ENCODE measurements at places on chromosomes 4 and X.

DNA sequence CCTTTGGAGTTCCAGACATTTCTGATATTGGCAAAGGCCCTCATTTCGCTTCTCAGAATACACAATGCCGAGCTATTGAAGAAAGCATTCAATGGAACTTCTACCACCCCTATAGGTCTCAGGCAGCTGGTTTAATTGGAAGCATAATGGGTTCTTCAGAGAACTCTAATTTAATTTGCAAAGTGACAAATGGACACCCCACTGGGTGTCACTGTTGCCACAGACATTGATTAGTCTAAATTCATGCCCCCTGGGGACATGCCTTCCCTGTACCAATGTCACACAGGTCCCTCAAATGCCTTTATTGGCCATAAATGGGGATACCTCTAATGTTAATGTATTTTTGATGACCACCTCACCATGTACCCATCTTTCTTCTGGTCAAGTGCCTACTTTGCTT lies 22.9 kb upstream of the TMEM255A start:
- no peak for DNase-seq
- no peak overlapping the region for H3K27ac ChIP-seq
- H3K36me3 ChIP-seq = no peaks in the 10 kb centered on the region

DNA sequence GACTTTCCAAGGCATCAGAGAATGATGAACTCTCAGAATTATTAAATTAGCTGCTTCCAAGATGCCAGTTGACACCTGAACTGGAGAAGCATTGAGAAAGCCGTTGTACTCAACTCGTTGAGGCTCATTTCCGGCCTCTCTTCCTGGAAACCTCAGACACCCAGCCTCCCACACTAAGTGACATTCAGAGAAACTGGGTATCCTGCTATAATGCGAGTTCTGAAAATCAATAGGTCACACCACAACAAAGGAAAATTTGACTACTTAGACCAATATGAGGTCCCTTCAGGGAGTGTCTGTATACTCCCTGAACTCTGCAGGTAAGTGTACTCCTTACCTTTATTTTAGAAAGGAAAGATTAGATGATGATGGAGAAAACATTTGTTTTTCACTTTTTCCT lies 51.2 kb downstream of the ENPEP start:
- DNase-seq = no peak
- no peak overlapping the region for H3K4me3 ChIP-seq
- no peak overlapping the region for H3K27ac ChIP-seq
- no peaks in the 10 kb centered on the region for H3K36me3 ChIP-seq
- H3K4me1 ChIP-seq = no peaks in the 10 kb centered on the region
- H3K27me3 ChIP-seq = no peaks in the 10 kb centered on the region

- H3K4me1 ChIP-seq = no peaks in the 10 kb centered on the region
- H3K4me3 ChIP-seq = no peak overlapping the region
- no peak overlapping the region for H3K27ac ChIP-seq
- no peaks in the 10 kb centered on the region for H3K36me3 ChIP-seq
Observed at GRCh38 chr4:83217721-83218522, 66.7 kb downstream of the COQ2 start.

DNA sequence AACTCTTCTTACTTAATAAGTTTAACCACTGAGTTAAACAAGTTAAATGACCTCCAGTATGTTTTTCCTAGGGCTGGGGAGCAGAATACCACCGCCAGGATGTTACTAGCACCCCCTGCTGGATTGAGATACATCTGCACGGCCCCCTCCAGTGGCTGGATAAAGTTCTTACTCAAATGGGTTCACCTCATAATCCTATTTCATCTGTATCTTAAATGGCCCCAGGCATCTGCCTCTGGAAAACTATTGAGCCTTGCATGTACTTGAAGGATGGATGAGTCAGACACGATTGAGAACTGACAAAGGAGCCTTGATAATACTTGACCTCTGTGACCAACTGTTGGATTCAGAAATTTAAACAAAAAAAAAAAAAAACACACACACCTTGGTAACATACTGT lies 61.5 kb upstream of the MMAA start:
- no peaks in the 10 kb centered on the region for H3K4me1 ChIP-seq
- DNase-seq = peak; percentile 58
- H3K4me3 ChIP-seq = no peak overlapping the region
- no peak overlapping the region for H3K27ac ChIP-seq

GRCh38 chr4:25970691-25971432 lies 56.8 kb downstream of the SMIM20 start:
- peak; percentile 28 for DNase-seq
- H3K4me1 ChIP-seq = peaks cover 15% of the 10 kb centered on the region
- no peak overlapping the region for H3K4me3 ChIP-seq
- peaks cover 4% of the 10 kb centered on the region for H3K27me3 ChIP-seq
- H3K27ac ChIP-seq = no peak overlapping the region

DNA sequence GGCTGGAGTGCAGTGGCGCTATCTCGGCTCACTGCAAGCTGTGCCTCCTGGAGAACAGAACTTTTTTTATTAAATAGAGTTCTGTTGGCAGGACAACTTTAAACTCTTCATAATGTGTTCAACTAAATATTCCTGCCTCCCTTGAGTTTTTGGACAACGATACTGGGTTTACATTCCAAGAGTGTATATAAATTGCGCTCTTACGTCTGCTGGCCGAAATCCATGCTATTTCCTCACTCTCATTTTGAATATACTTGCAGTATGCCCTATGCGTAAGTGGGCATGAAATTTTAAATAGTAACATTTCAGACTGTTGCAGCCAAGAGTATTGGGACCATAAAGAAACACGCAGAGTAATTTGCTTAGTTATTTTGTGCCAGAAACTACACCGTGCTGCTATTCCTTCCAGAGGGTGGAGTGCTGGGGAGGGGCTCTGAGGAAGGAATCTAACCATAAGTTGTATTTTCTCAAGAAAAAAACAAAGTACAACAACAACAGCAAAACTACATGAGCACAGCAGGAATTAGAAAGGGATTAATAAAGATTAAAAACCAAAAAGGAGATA lies 480.0 kb downstream of the NLGN4X start:
- H3K27ac ChIP-seq = no peak overlapping the region
- no peak overlapping the region for H3K4me3 ChIP-seq
- H3K4me1 ChIP-seq = no peaks in the 10 kb centered on the region
- DNase-seq = no peak
- H3K27me3 ChIP-seq = no peaks in the 10 kb centered on the region

DNA sequence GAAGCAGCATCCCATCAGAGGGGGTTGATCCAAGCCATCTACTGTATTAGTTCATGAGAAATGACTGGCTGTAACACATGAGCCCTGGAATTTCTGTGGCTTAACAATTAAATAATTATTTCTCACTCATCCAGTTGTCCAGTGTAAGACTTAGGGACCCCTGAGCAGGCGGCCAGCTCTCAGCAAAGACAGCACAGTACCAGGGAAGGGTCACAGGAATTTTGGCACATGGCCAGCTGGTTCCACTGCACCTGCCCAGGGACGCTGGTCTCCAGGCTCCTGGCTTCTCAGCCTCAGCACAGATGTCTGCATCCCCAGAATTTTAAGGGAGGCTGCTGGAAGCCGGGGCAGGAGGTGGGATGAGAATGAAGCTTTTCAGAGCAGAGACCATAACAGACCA lies 93.7 kb upstream of the DHRSX start:
- no peak overlapping the region for H3K4me3 ChIP-seq
- H3K4me1 ChIP-seq = peaks cover 5% of the 10 kb centered on the region

GRCh38 chr4:5489260-5489659 lies 219.1 kb downstream of the EVC2 start:
- H3K4me1 ChIP-seq = no peaks in the 10 kb centered on the region
- no peaks in the 10 kb centered on the region for H3K36me3 ChIP-seq
- H3K4me3 ChIP-seq = no peak overlapping the region
- H3K27ac ChIP-seq = no peak overlapping the region
- DNase-seq = no peak
- no peaks in the 10 kb centered on the region for H3K27me3 ChIP-seq

- no peak within 1 kb of the TSS for H3K4me3 ChIP-seq
- DNase-seq = no peak
- H3K36me3 ChIP-seq = no peaks in the 10 kb centered on the region
Observed at GRCh38 chrX:51332188-51332942, at the start of gene NUDT10. NUDT10 (plus strand) TSS chrX:51332822; CDS start chrX:51332966, 144 bp downstream.
